ENCODE measurements at places on chromosomes 7 and 10. TPM values are rescaled to one million over a fixed set of nuclear protein-coding genes. Genes with fewer than 3 reads are reported as not detected.

GRCh38 chr7:7176406-7177043, 5.8 kb upstream of the C1GALT1 start:
- no peak for DNase-seq
- H3K27me3 ChIP-seq: no peaks in the 10 kb centered on the region
- H3K4me3 ChIP-seq: no peak overlapping the region
- H3K27ac ChIP-seq: no peak overlapping the region

The RPEL1 gene
- 0.30 TPM for total RNA-seq

DNA sequence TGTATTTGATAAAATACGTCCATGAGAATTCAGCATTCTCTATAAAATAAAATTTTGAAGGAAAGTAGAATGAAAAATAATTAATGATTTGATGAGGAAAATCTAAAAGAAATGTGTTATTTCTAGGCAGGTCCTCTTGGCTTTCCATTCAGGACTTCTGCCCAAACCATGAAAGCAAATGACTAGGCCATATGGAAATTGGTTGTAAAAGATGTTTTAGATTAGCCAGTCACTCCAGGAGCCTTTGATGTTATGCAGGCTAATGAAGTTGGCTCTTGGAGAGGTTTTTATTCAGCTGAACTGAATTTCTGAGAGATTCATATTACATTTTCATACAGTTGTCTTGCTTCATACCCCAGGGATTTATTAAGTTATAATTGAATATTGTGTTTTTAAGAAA, 452.8 kb downstream of the SDK1 start:
- no peaks in the 10 kb centered on the region for H3K36me3 ChIP-seq
- no peak for DNase-seq
- no peaks in the 10 kb centered on the region for H3K27me3 ChIP-seq
- H3K4me1 ChIP-seq: no peaks in the 10 kb centered on the region
- H3K27ac ChIP-seq: no peak overlapping the region

- DNase-seq: peak; percentile 71
- H3K27ac ChIP-seq: peak overlapping the region; percentile 75
- peaks cover 29% of the 10 kb centered on the region for H3K4me1 ChIP-seq
- no peak overlapping the region for H3K4me3 ChIP-seq
Observed at GRCh38 chr10:124119946-124120345, 26.5 kb upstream of the CHST15 start.

DNA sequence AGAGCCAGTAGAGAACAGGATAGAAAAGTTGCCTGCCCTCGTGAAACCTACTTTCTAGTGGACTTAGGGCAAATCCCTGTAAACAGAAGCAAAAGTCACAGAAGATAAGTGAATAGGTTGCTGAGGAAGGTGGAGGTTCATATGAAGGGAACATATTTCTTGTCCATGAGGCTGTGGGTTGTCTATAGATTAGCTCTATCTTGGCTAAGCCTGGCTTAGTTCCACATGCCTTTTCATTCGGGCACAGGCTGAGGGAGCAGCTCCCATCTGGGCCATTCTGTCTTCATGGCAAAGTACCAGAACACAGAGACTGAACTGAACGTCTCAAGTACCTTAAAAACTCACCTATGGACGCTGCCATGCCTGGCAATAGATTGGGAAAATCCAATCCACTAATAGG, 45.3 kb downstream of the BZW2 start:
- H3K27ac ChIP-seq: no peak overlapping the region
- H3K4me3 ChIP-seq: no peak overlapping the region
- no peak for DNase-seq
- no peaks in the 10 kb centered on the region for H3K27me3 ChIP-seq

DNA sequence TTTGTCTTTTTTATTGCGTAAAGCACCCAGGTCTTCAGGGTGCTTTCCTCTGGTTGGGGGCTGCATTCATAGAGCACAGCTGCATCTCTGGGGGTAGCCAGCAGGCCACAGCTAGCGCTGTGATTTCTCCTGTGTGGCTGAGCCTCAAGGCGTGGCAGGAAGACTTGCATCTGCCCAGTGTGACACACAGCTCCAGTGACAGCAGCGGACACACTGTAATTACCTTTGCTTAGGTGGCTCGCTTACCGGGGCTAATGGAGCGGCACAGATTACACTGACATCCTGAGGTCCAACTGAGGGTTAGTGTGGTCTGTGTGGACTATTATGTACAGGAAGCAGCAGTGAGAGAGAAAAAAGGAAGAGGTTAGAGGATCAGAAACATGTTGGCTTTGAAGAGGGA, 27.1 kb downstream of the ABCB4 start:
- no peak overlapping the region for H3K27ac ChIP-seq
- no peaks in the 10 kb centered on the region for H3K36me3 ChIP-seq
- H3K4me3 ChIP-seq: no peak overlapping the region
- no peak for DNase-seq
- H3K4me1 ChIP-seq: no peaks in the 10 kb centered on the region

DNA sequence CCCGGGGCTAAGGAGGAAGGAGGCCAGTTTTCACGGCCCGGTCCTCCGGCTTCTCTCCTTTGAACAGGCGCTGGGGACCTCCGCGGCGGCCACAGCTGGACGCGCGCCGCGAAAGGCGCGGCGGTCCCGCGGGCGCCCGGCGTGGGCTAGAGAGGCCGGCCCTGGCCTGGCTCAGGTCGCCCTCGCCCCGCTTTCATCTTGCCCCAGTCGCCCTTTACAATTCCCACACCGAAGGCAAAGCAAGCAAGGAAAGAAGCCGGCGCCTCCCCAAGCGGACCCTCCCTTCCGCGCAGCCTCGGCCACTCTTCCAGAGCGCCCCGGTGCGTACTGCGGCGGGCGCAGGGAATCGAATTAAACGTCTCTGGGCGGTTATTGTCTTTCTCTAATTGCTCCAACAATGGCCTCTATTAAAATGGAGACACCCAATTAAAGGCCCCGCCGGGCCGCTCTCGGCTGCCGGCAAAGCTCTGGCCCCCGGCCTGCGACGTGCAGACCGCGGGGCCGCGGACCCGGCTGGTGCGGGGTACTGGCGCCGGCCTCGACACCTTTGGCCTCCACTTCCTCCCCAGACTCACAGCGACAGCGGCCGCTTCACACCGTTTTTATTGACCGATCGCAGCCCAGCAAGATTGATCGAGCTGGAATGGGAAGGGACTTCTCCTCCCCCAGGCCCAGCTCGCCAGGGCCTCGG, 4.5 kb upstream of the GATA3 start:
- H3K4me1 ChIP-seq: peaks cover 69% of the 10 kb centered on the region
- peaks cover 100% of the 10 kb centered on the region for H3K27me3 ChIP-seq
- no peak overlapping the region for H3K27ac ChIP-seq
- no peaks in the 10 kb centered on the region for H3K36me3 ChIP-seq
- H3K4me3 ChIP-seq: peak overlapping the region; percentile 49

The NAT16 gene
- total RNA-seq: not detected

The CPA1 gene
- total RNA-seq: 0.30 TPM

GRCh38 chr10:67629461-67629971, 66.5 kb downstream of the CTNNA3 start:
- DNase-seq: no peak
- H3K4me1 ChIP-seq: no peaks in the 10 kb centered on the region
- H3K27me3 ChIP-seq: no peaks in the 10 kb centered on the region
- no peak overlapping the region for H3K27ac ChIP-seq

DNA sequence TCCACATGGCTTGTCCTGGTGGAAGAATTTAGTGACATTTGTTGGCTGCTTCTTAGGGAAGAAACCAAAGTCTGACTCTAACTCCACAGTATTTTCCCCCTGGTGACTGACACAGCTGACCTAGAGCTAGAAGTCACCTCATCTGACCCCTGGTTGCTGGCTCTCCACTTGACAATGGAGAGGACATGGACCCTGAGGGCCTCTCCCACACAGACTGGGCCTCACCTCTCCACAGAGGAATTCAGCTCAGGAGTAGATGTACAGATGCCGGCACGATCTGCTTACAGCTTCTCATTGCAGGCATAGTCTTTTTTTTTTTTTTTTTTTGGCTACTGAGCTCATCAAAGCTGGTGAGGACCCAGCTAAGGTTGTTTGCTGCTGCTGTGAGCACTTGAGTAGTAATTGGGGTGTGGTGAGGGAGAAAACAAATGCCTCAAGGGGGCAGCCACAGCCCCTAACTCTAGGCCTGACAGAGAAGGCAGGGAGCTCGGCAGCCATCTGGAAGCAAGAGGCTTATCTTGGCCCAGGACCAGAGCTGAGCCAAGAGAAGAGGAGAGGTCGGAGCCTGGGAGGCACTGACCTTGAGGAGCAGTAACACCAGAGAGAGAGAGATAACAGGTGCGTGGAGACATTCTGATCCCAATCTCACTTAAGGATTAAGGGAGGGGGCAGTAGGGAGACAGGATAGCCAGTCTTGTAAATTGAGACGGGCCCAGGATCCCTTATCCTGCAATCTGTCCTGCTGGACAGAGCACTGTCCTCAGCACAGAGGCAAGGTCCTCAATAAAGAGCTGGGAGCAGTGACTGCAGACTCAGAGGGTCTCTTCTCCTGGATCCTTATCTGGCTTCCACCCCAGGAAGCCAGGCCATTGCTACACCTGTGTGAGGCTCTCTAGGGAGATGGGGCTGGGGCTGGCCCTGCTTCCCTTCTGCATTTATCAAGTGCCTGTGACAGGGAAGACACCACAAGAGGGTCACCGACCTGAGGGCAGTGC, 9.4 kb downstream of the PRSS58 start:
- no peak overlapping the region for H3K27ac ChIP-seq
- no peak overlapping the region for H3K4me3 ChIP-seq
- no peaks in the 10 kb centered on the region for H3K27me3 ChIP-seq
- no peaks in the 10 kb centered on the region for H3K36me3 ChIP-seq
- no peaks in the 10 kb centered on the region for H3K4me1 ChIP-seq
- no peak for DNase-seq
